ENCODE measurements at places on chromosomes 3 and 15. TPM values are rescaled to one million over a fixed set of nuclear protein-coding genes. Genes with fewer than 3 reads are reported as not detected.

ITPKA gene
- total RNA-seq: 14.9 TPM

SCG3 gene
- total RNA-seq: not detected

DNA sequence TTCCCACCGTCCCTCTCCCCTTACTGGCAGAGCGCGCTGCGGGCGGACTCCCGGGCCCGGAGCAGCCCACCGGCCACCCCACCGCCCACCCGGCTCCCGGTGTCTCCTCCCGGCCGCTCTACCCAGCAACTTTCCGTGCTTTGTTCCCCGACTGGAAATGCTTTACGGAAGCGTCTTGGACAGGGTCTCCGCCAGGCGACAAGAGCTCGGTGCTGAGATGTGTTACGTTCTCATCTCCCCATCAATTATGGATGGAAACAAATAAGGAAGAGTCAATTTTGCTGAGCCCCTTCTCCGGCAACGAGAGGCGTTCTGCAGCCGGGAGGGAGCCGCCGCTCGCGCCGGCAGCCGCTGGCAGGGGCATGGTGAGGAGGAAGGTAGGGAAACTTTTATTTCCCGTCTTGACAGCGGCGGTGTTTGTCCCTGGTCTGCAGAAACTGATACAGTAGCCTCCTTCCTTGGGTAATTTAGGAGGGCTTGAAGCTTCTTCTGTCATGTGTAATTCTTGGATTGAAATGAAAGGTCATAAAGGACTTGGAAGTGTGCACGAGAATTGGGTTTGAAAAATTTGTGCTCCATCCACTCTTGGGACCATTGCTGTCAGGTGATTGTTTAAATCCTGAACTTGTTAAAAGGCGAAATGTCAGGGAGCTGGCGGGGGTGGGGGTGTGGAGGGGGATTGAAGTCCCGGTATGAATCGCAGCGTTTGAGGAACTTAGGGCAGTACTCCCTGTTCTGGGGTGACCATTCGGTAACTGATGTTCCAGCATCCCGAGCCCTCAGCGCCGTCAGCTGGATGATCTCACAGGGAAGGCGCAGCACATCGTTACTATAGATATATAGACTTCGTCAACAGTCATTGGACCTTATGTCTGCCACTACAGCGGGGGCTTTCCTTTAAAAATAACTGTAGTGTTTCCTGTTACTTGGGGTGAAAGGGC, 1.5 kb downstream of the SEMA6D start:
- H3K27me3 ChIP-seq: peaks cover 48% of the 10 kb centered on the region
- DNase-seq: no peak
- H3K36me3 ChIP-seq: peaks cover 2% of the 10 kb centered on the region
- H3K4me3 ChIP-seq: no peak overlapping the region
- H3K4me1 ChIP-seq: no peaks in the 10 kb centered on the region
- H3K27ac ChIP-seq: no peak overlapping the region

DNA sequence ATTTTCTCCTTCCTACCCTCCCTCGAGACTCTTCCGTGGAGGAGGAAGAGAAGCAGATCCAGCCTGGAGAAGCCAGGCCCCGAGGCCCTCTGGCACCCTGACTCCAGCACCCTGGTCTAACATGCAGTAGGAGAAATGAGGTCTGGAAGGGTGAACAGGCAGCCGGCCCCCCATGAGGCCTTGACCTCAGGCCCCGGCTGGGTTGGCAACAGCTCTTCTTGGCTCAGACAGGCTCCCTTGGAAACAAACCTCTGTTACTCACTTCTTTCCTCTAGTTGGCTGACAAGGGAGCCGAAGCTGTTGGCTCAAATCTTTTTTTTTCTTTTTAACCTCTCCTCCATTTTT, 73.4 kb downstream of the CPN2 start:
- no peak overlapping the region for H3K4me3 ChIP-seq
- no peaks in the 10 kb centered on the region for H3K27me3 ChIP-seq
- H3K27ac ChIP-seq: peak overlapping the region; percentile 36
- H3K36me3 ChIP-seq: peaks cover 2% of the 10 kb centered on the region
- H3K4me1 ChIP-seq: peaks cover 5% of the 10 kb centered on the region

GRCh38 chr3:28077572-28077971, 163.8 kb upstream of the CMC1 start:
- no peaks in the 10 kb centered on the region for H3K36me3 ChIP-seq
- H3K27me3 ChIP-seq: no peaks in the 10 kb centered on the region
- H3K27ac ChIP-seq: no peak overlapping the region
- no peak for DNase-seq
- no peak overlapping the region for H3K4me3 ChIP-seq
- no peaks in the 10 kb centered on the region for H3K4me1 ChIP-seq

DNA sequence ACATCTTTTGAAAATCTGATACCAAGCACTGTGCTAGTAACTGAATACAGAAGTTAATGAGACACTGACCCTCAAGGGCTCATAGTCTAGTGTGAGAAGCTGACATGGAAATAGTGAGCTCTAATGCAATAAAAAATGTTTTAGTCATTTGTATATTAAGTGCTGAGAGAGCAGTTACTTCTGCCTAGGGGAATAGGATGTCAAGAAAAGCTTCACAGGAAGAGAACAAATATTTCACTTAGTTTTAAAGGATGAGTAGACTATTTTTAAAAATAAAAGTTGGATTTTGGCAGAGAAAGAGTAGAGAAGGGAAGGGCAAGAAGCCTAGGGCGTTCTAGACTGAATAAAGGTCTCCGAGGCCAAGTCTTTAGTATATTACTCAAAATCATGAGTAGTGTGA, 158.4 kb downstream of the ATG7 start:
- no peak for DNase-seq
- peaks cover 5% of the 10 kb centered on the region for H3K36me3 ChIP-seq
- H3K27me3 ChIP-seq: no peaks in the 10 kb centered on the region
- no peak overlapping the region for H3K4me3 ChIP-seq
- H3K27ac ChIP-seq: peak overlapping the region; percentile 76

DNA sequence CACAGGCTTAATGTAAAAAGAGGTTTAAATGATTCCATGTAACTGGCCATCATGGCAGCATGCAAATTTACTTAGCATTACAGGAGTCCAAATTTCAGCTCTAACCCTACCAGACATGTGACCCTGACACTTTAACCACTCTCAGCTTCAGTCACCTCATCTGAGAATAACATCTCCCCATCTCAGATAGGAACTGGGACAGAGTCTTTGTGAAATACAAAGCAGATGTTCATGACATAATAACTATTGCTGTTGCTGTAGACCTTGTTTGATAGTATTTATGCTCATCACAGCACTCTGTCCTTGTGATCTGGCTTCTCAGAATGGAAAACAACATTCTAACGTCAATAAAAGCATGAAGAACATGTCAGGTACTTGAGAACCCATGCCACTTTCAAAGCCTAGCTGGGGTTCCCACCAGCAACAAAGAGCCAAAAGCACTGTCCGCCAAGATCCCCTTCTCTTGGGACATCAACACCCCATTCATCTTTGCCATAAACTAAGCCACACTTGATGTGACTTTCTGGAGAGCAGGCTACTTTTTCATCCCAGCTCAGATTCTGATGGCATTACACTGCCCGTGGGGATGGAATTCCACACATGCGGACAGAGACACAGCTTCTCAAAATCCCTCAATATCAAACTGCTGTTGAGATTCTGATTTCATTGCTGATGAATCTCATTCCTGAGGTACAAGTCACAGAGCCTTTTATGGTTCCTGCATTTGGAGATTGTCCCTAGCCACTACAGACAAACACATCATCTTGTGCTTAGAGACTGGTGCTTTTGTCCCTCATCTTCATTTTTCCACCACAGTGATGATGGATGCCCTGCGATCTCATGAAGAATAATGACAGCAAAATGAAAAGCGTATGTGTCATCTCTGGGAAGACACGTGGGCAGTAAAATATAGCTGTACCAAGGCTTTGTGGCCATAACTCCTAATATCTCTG, 202.7 kb downstream of the TNIK start:
- H3K36me3 ChIP-seq: peaks cover 2% of the 10 kb centered on the region
- H3K4me1 ChIP-seq: peaks cover 94% of the 10 kb centered on the region
- H3K4me3 ChIP-seq: peak overlapping the region; percentile 63

GRCh38 chr3:46903341-46904302, 26.1 kb downstream of the PTH1R start:
- H3K4me3 ChIP-seq: no peak overlapping the region
- no peaks in the 10 kb centered on the region for H3K36me3 ChIP-seq
- no peak for DNase-seq
- no peaks in the 10 kb centered on the region for H3K4me1 ChIP-seq
- peaks cover 9% of the 10 kb centered on the region for H3K27me3 ChIP-seq

Data from activated T-cell treated with anti-CD3 and anti-CD28 coated beads, Interleukin-2, amount 50 U/mL, for 72 hours (primary cell).